ENCODE measurements at places on chromosomes 4 and X.

DNA sequence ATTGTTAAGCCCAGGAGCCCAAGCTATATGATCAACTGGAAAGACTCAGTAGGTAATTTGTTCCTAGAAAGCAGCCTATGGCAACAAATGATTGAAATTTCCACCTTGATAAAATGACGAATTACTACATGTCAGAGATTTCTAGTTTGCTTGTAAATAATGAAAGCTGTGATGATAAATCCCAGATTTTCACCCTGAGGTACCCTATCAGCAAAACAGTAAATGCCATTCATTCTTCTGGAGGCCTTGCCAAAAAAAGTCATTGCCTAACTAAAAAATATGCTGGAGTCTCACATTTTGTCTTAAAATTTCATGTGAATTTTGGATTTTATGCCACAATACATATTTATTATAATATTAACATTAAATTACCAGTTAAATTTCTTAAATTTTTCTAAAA, 71.3 kb downstream of the PPEF2 start:
- no peak for DNase-seq

GRCh38 chr4:151489462-151490203, 80.7 kb downstream of the FHIP1A start:
- no peak for DNase-seq

DNA sequence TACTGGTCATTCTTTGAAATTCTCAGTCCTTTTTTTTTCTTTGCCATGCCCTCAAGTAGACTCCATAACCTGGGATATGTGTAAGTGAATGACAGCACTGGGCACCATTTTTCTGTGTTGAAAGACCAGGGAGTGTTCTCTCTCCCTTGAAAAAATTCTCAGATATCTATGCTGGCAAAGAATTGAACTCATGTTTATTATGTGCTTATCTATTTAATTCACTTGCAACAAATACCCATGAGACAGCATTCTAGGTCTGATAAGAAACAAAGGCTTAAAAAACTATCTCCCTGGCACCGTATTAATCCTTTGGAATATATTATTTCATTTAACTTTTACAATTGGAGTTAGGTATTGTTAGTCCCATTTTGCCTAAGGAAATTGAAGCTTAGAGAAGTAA, 36.7 kb downstream of the LARP7 start:
- no peak for DNase-seq

DNA sequence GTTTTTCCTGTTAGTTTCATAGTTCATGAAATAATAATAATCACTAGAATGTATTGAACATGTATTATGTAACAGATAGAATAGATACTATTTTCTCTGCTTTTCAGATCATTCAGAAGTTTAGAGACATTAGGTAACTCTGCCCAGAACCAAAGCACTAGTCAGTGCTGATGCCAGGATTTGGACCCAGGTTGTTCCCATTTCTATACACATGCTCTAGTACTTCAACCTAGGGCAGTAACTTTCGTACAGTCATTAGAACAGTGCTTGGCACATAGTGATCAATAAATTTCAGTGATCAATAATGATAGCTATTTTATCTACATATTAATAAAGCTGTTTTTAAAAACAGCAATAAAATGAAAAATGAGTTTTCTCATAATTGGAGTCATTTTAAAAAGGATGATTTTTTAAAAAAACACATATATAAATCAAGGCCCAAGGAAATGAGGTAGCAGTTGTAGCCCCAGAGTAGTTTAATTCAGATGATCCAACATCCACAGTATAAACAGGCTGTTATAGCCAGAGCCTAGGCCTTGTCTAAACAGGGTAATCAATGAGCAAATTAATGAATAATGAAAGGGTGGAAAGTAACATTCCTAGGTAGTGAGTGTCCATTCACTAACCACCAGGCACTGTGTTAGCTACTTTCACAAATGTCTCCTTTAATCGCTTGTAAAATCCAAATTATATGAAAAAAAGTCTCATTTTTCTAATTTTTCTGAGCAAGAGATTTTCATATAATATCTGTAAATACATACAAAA, 25.6 kb downstream of the TXK start:
- no peak for DNase-seq

DNA sequence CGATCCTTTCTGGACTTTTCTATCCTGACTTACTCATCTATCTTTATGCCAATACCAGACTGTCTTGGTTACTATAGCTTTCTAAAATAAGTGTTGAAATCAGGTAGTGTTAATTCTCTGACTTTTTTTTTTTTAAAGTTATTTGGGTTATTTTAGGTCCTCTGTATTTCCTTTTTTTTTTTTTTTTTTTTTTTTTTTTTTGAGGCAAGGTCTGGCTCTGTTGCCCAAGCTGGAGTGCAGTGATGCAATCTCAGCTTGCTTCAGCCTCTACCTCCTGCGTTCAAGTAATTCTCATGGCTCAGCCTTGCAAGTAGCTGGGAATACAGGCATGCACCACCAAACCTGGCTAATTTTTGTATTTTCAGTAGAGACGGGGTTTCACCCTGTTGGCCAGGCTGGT, 2.8 kb upstream of the NELFA start:
- DNase-seq: no peak

GRCh38 chr4:102524691-102525090, 23.5 kb downstream of the NFKB1 start:
- no peak for DNase-seq

DNA sequence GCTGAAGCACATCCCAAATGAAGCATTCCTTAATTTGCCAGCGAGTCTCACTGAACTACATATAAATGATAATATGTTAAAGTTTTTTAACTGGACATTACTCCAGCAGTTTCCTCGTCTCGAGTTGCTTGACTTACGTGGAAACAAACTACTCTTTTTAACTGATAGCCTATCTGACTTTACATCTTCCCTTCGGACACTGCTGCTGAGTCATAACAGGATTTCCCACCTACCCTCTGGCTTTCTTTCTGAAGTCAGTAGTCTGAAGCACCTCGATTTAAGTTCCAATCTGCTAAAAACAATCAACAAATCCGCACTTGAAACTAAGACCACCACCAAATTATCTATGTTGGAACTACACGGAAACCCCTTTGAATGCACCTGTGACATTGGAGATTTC, 14.6 kb downstream of the TLR8 start:
- no peak for DNase-seq

- no peak for DNase-seq
Measured at GRCh38 chr4:120819805-120820437, 102.6 kb downstream of the PRDM5 start.

- no peak for DNase-seq
Measured at GRCh38 chr4:125421547-125421946, 106.8 kb downstream of the FAT4 start.

GRCh38 chrX:106341823-106342222, 173.7 kb downstream of the PWWP3B start:
- DNase-seq: no peak

GRCh38 chr4:115664285-115664684, 550.9 kb upstream of the NDST4 start:
- DNase-seq: no peak

DNA sequence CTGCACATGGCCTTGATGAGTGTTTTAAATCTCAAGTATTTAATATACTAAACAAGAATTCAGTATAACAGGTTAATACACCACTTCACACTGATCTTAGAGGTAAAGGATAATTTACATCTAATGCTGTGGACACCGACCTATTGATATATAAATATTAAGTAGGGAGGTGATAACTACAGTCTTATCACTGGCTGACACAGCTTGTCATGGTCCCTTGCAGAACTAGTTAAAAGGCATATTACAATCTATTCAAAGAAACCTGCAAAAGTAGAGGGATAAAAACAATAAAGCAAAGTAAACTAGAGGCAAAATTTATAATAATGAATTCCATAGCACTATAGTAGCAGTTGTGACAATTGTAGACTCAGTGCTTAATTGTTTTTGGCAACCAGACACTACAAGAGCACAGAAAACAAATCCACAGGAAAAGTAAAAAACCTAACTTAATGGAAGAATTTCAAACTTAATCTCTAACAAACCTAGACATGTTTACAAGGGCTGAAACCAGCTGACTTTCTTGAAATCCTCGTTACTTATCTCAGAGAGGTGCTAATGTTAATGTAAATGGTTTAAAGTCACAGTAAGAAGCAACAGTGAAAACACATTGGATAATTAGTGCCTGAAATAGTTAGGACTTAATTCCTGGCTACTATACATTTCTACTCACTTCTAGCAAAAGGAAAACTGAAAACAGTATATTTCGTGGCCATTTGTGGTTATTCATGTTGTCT, 25.0 kb downstream of the MFAP3L start:
- no peak for DNase-seq

DNA sequence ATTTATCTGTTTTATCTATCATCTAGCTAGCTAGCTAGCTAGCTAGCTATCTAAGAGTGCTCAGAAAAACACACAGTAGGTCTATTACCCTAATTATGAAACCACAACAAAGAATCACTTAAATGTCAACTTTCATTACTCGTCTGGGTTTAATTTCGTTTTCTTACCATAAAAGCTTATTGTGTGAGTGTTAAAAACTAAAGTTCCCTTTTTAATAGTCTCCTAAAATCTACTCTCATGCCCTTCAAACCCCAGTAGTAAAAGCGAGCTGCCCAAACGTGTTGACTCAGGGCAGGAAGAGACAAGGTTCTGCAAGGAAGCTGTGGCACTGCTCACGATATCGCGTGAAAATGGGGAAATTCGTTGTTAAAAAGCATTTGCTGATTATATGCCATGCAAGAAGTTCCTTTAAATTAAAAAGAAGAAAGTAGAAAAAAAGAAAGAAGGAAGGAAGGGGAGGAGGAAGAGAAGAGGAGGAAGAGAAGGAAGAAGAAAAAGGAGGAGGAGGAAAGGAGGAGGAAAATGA, 595 bp downstream of the MBNL3 start:
- DNase-seq: peak; percentile 45

- no peak for DNase-seq
Measured at GRCh38 chr4:138579146-138579545, 337.0 kb upstream of the SLC7A11 start.

DNA sequence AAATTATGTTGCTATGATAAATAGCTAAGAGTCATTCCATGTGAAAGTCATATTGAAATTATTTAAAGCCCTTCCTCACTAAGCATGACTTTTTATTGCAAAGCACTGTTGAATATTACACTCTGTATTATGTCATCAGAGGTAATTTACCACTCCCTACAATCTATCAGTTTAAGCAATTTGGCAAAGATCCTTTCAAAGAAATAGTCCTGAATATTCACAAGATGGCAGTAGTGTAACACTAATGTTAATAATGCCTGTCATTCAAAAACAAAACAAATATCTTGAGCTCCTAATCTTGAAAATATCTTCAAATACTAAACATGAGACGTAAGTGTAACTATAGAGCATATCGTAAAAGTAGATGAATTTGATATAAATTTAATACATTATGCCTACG, 208.6 kb upstream of the TECRL start:
- no peak for DNase-seq

DNA sequence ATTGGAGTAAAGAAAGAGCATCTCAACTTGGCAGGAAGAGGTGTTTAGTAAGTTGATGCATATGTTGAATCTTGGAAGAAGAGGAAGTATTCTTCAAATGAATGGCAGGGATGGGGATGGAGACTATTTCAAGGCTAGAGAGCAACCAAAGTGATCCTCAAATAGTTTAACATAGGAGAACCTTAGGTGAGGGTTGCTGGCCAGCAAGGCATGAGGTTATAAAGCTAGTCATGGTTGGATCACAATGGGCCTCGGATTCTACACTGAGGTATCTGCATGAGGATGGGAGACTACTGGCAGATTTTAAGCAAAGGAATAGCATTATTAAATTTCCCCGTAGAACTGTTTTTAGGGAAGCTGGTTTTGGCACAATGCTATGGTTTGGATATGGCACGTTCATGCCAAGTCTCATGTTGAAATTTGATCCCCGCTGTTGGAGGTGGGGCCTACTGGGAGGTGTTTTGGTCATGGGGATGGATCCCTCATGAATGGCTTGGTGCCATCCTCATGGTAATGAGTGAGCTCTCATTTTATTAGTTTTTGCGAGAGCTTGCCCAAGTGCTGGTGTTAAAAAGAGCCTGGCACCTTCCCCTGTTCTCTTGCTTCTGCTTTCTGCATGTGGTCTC, 41.9 kb upstream of the ETNPPL start:
- DNase-seq: no peak

- no peak for DNase-seq
Measured at GRCh38 chrX:40485102-40485826, 95.5 kb upstream of the ATP6AP2 start.

DNA sequence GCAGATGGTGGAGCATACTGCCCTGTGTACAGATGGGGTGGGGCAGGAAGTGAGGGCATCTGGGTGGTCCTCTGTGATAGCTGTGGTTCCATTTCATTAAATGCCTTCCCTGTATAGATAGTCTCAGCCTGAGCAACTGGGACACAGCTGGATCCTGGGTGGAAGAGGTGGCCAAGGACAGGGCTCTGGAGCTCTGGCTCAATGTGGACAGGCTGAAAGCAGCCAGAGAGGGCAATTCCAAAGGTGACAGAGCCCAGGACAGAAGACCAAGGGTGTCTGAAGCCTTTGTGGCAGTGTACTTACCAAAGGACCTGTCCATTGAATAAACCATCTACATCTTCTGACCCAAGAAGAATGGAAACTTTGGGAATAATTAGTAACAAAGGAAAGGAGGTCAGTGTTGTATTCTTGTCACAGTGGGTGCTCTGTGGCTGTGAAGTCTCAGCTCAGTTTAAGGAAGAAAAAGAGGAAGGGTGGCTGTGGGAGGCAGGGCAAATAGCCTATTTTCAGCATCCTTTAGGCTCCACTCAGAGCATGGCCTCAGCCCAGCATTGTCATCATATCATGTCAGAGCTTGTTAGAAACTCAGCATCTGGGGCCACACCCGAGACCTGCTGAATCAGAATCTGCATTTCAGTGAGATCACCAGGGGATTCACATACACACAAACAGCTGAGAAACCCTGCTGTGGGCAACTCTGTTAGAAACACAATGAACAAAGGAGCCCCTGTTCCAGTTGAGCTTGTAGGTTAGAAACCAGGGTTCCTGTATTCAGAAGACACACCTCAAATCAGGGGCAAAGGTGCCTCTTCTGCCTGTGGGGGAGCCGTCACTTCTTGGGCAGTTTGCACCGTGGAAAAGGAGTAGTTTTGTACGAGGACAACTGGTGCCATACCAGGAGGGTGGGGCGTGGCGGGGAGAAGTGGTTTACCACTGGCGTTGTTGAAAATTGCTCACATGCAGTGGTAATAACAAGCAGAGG, 168.6 kb downstream of the PTTG2 start:
- no peak for DNase-seq

DNA sequence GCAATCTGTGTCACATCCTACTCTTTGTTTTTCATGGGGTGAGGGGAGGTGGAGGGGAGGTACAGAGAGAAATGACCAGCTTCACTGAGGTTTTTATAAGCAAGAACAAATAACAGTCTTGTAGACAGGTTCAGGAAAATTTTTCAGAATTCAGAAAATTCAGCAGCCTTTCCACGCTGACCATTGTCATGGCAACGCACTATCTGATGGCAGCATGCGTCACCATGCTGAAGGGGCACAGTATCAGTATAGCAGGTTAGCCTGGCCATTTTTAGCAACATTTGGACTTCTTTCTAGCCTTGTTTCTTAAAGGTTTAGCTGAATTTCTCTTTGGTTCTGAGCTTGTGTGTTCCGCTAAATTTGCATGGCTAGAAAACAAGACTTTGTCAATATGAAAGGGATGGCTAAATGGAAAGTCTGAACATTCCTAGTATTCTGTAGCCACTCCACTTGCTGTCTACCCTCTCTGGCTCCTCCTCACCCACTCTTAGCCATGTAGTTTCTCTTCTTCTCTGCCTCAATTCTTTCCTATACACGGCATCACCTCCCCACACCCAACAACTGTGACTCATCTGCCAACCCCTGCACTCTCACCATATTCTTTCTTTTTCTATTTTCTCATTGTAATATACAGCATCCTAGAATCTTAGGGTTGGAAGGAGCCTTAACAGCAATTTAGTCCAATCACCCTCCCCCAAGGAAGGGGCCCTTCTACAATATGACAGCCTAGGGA, 42.7 kb upstream of the CITED1 start:
- DNase-seq: no peak

GRCh38 chrX:130245441-130245840, 23.3 kb downstream of the ZNF280C start:
- no peak for DNase-seq

All from GDM1 (cell line).